ENCODE measurements at places on chromosomes 1 and 21. TPM values are rescaled to one million over a fixed set of nuclear protein-coding genes. Genes with fewer than 3 reads are reported as not detected.

The KIAA0040 gene
- 19.4 TPM for total RNA-seq

The CELA3A gene
- not detected for total RNA-seq

The TBX15 gene
- total RNA-seq = not detected

The GJA8 gene
- total RNA-seq = not detected

The KLF17 gene
- 0.58 TPM for total RNA-seq

The TMEM240 gene
- 0.87 TPM for total RNA-seq
